ENCODE measurements at places on chromosomes 13 and 19. TPM values are rescaled to one million over a fixed set of nuclear protein-coding genes. Genes with fewer than 3 reads are reported as not detected.

The F7 gene
- 0.12 TPM for total RNA-seq

The ZNF530 gene
- 4.4 TPM for total RNA-seq

The DMKN gene
- total RNA-seq, result 34.8 TPM

The ZNF8 gene
- total RNA-seq, result 1.2 TPM

The LAIR2 gene
- total RNA-seq, result not detected

The SIGLEC8 gene
- not detected for total RNA-seq

The KLK8 gene
- not detected for total RNA-seq

The KANK2 gene
- total RNA-seq, result 35.4 TPM

The KIR2DL3 gene
- not detected for total RNA-seq

The BEST2 gene
- not detected for total RNA-seq

All from A549 treated with RU486 at 1 μM for 4 hours (cell line).